ENCODE measurements at places on chromosomes 4 and X.

GRCh38 chr4:109600431-109600830 lies 40.4 kb downstream of the MCUB start:
- DNase-seq: no peak

- DNase-seq: no peak
Observed at GRCh38 chrX:121886557-121886956, 839.1 kb downstream of the GLUD2 start.

- no peak for DNase-seq
Observed at GRCh38 chrX:131739823-131740222, 195.9 kb downstream of the OR13H1 start.

DNA sequence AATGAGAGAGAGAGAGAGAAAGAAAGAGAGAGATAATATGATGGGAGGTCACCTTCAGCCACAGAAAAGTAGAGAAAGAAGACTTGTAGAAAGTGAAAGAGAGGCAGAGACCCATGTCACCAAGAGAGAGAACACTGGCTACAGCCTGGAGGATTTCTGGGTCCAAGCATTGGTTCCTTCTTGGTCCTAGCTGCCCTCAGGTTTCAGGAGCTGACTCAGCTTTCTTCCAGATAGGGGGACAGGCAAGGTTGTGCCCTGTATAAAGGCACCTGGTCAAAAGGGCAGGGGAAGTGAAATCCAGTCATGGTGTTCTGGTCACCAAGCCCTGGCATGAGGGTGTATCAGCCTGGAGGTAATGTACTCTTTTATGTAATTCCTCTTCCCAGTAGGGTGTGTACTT lies 47.5 kb upstream of the XK start:
- no peak for DNase-seq

- DNase-seq: no peak
Observed at GRCh38 chr4:142416121-142416520, 430.0 kb downstream of the INPP4B start.

Measured in stimulated activated CD4-positive, alpha-beta T cell treated with anti-CD3 and anti-CD28 coated beads, Interleukin-4, amount 100 ng/mL, for 24 hours (primary cell).